Progenitor cell of endocrine pancreas (in vitro differentiated cells): ENCODE measurements at places on chromosomes 11 and 22. TPM values are rescaled to one million over a fixed set of nuclear protein-coding genes. Genes with fewer than 3 reads are reported as not detected.

GRCh38 chr22:33747029-33747428 is 173.2 kb downstream of the LARGE1 start:
- no peak for DNase-seq

CLDN5 gene
- total RNA-seq, result not detected in 2 replicates

RASD2 gene
- 0.07 TPM in 1 of 2 replicates, not detected in the other for total RNA-seq

- no peak for DNase-seq
Measured at GRCh38 chr11:120197251-120197891, 13.5 kb upstream of the OAF start.

FEN1 gene
- 34.4 and 36.6 TPM in 2 replicates for total RNA-seq
